Right lung (tissue), 10 donors: ENCODE measurements at places on chromosomes 2 and 18.

GRCh38 chr2:217993817-217994463, 8.9 kb downstream of the TNS1 start:
- DNase-seq = no peak

- no peak for DNase-seq
Measured at GRCh38 chr18:65227970-65228369, 522.8 kb upstream of the CDH7 start.

- no peak for DNase-seq
Measured at GRCh38 chr2:37623971-37624900, 47.2 kb downstream of the CDC42EP3 start.

DNA sequence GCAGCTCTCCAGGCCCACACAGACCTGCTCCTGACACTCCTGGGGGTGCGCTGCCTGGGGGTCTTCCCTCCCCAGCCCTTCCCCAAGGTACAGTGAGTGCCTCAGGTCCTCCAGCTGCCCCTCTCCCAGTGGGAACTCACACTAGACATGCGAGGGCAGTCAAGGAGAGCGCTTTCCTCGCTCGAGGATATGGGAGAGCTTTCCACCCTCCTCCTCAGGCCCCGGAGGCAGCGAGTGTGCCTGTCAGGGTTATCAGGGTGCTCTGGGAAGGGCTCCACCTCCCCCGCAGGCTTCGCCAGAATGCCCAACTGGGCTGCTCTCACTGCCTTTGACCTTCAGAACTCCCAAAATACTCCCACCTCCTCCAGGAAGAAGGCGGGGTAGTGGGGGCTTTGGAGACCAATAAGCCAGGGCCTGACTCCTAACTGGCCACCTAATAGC, 85.7 kb upstream of the LAPTM4A start:
- no peak for DNase-seq

DNA sequence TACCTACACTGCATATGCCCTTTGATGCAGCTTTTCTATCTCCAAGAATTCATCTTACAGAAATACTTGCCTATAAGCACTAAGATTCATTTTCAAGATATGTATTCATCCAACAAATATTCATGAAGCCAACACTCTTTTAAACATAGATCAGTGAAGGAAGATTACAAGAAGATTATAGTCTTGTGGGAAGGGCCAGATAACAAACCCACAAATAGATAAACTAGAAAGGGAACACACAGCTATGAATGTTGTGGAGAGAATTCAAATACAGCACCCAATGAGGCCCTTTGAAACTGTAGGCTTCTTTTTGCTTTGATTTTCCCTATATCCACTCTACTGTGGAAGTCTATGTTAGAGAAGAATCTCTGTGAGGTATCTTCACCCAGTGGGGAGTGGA, 186.7 kb upstream of the RBMS1 start:
- no peak for DNase-seq

DNA sequence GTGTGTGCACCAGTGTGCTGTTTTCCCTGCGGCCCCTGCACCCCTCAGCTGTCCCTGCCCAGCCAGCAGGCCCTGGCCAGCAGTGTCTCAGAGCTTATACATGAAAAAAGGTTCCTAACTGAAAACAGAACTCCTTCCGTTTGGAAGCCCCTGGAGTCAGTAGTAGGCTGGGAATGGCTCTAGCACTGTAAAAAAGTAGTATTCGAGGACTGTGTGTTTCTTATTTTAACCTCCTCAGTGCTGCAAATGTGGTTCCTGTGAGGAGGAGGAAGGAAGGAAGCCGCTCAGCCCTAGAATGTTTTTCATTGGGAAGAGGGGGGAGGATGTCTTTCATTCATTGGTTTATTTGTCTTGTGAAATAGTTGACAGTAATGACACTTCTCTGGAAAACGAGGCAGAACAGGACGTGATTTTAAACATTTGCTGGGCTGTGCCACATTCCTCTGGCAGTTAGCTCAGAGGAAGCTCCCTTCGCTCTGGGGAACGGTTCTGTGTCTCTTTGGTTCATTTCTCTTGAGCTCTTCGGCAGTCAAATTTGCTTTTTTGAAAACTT, 103.5 kb downstream of the SPTBN1 start:
- DNase-seq = peak; percentile 78

- DNase-seq = no peak
Measured at GRCh38 chr2:25938345-25938744, 44.0 kb downstream of the KIF3C start.

- DNase-seq = no peak
Measured at GRCh38 chr2:219081701-219082331, 21.1 kb upstream of the IHH start.

GRCh38 chr2:28102455-28102874, 211.9 kb downstream of the BABAM2 start:
- DNase-seq = no peak

- DNase-seq = no peak
Measured at GRCh38 chr18:51726614-51727013, 529.1 kb upstream of the MEX3C start.

- DNase-seq = no peak
Measured at GRCh38 chr2:119174216-119174992, 15.9 kb upstream of the C1QL2 start.

DNA sequence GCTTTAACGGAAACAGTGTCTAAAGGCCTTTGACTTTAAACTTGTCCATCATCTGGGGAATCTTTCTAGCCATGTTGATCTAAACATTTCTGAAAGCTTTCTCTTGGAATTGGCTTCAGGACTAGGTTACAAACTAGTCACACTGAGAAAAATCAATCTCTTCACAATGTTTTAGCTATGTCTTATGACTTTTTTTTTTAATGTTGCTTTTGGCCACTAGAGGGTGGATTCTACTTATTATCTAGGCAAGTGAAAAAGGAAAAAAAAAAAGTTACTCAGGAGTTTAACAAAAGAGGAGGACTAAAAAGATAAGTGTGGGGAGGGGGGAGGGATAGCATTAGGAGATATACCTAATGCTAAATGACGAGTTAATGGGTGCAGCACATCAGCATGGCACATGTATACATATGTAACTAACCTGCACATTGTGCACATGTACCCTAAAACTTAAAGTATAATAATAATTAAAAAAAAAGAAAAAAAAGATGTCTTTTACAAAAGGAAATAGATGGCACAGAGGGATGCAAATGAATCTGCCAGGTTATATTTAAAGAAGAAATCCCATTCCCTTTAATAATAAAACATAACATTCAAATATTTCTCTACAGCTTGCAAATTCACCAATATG, 160.4 kb upstream of the PID1 start:
- DNase-seq = peak; percentile 51

GRCh38 chr2:197450465-197450864, 2.9 kb upstream of the COQ10B start:
- DNase-seq = peak; percentile 29

GRCh38 chr18:49638891-49639557, 77.2 kb downstream of the LIPG start:
- no peak for DNase-seq

DNA sequence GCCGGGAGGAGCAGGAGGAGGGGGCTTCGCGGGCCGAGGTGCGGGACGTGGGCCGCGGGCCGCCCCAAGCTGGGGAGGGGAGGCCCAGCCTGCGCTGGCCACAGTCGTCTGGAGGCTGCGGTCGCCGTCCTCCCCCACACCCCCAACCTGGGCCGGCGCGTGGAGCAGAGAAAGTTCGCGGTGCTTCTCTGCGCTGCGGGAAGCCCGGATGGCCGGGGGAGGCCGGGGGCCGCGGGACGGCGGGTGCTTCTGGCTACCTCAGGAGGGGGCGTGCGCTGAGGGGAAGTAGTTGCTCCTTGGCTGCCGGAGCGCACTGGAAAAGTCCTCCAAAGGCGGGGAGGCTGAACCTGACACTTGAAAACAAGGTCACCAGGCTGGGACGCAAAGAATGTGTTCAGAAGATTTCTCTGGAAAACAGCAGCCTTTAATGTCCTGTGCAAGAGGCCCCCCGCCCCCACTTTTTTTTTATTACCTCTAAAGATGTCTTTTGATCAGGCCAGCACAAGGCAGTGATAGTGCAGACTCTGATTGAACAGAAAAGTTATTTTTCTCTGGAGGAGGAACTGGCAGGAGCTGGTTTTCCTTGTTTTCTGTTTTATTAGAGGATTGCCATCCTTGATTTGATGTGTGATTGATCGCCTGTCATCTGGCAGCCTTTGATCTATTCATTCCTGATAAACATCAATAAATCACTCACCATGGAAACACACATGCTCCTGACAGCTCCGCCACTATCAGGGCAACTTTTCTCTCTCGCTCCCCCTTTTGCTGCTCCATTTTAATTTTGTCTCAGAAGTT, 1.6 kb downstream of the TSHZ1 start:
- DNase-seq = peak; percentile 40

DNA sequence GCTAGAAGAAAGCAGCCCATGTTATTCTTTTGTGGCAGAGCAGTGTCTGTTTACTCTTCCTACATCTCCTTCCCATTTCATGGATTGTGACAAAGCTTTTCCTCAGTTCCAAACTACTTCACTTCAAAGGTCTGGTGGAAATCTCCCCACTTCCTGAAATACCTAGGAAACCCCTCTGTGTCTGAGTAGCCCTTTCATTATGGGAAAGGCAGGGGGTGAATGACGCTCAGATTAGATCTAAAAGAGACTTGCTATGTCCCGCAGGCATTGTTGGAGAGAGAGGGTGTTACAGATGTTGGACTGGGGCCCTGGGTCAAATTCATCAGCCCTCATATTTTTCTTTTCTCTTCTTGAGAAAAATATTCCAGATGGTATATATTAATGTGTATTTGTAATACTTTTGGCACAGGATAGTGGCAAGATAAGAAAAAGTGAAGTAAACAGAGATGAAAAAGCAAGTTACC, 675.0 kb downstream of the IRS1 start:
- DNase-seq = peak; percentile 74

- no peak for DNase-seq
Measured at GRCh38 chr2:217946051-217946450, 56.7 kb downstream of the TNS1 start.

DNA sequence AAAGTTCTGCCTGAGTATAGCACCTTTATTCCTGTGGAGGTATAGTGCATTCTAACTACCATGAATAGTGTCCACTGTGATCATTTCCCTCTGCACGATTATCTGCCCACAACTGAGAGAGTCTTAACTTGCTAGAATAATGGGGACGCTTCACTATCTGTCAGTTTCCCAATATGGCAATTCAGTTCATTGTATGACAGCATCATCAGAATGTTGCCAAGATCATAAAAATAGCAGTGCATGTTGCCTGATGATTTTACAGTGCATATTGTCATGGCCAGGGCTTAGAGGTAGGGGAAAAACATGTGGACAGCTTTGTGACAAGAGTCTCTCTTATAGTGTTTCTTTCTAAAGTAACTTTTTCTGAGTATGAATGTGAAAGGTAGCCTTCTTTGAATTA, 6.1 kb downstream of the RASGRP3 start:
- DNase-seq = no peak

DNA sequence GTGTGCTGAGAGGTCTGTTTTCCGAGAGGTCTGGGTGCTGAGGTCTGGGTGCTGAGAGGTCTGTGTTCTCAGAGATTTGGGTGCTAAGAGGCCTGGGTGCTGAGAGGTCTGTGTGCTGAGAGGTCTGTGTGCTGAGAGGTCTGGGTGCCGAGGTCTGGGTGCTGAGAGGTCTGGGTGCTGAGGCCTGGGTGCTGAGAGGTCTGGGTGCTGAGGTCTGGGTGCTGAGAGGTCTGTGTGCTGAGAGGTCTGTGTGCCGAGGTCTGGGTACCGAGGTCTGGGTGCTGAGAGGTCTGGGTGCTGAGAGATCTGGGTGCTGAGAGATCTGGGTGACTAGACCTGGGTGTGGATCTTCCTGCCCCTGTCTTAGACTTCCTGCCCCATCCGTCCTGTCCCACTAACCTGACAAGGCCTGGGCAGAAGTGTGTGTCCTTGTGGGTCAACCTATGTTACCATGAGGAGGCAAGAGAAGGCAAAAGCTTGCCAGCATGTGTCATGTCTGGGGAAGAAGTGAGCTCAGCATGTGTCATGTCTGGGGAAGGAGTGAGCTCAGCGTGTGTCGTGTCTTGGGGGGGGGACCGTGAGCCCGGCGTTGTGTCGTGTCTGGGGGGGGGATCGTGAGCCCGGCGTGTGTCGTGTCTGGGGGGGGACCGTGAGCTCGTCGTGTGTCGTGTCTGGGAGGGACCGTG, 69.3 kb downstream of the KCNG2 start:
- DNase-seq = no peak

- DNase-seq = no peak
Measured at GRCh38 chr2:207092818-207093217, 72.9 kb downstream of the KLF7 start.

GRCh38 chr2:171081649-171082111, 79.0 kb downstream of the TLK1 start:
- no peak for DNase-seq

DNA sequence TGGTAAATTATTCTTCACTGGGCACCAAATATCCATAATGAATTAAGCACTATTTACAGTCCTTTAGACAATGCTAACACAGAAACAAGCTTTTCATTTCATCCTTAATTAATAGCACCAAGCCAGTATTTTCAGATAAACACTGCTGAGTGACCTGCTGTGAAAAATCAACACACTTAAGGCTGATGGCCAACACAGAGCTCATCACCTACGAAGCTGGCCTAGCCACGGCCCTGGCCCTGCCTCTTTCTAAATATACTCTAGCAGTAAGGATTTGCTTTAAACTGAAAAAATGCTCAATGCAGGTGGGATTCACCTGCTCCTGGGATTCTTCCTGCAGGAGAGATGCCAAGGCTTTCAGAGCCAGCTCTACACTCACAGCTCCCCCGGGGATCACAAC, 18.4 kb downstream of the CYB5A start:
- DNase-seq = no peak

DNA sequence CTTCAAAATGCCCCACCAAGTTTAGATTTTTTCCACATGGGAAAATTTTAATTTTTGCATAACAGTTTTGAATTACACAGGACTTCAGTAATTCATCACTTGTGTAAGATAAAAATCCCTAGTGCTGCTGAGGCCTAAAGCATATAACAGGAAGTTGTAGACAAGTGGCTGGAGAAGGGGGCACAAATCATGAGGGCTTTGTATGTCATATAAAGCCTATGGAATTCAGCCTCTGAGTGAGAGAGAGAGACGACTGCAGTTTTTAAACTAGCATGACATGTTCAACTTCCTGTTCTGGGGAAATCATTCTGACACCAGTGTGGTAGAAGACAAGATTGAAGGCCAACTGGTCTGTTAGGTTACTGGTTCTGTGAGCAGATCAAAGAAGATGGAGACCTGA, 187.3 kb upstream of the CHST9 start:
- no peak for DNase-seq
